MG63 (cell line): ENCODE measurements at places on chromosomes 2 and 18. TPM values are rescaled to one million over a fixed set of nuclear protein-coding genes. Genes with fewer than 3 reads are reported as not detected.

CYRIA gene
- 0.69 and 1.3 TPM in 2 replicates for total RNA-seq

RESP18 gene
- not detected in 2 replicates for total RNA-seq

HOXD3 gene
- 0.32 and 1.5 TPM in 2 replicates for total RNA-seq

SIX3 gene
- not detected in 2 replicates for total RNA-seq

LRPPRC gene
- total RNA-seq, result 105 and 137 TPM in 2 replicates

DCDC2C gene
- total RNA-seq, result not detected in 2 replicates

PLEK gene
- not detected in 2 replicates for total RNA-seq

LIMS3 gene
- total RNA-seq, result 0.26 and 1.9 TPM in 2 replicates

METAP1D gene
- 6.9 and 16.4 TPM in 2 replicates for total RNA-seq

ELOA2 gene
- total RNA-seq, result not detected in 2 replicates

LYG1 gene
- not detected in 2 replicates for total RNA-seq

RIT2 gene
- not detected in 2 replicates for total RNA-seq

MPPE1 gene
- total RNA-seq, result 29.6 and 39.0 TPM in 2 replicates

FAM210A gene
- total RNA-seq, result 15.7 and 20.0 TPM in 2 replicates

DES gene
- 3.8 and 22.6 TPM in 2 replicates for total RNA-seq

MAP3K19 gene
- total RNA-seq, result not detected in 2 replicates

DYSF gene
- 1.1 and 1.4 TPM in 2 replicates for total RNA-seq

CTAGE1 gene
- total RNA-seq, result not detected in 2 replicates

DNAJC5G gene
- not detected in 2 replicates for total RNA-seq

STAT4 gene
- 1.1 and 2.5 TPM in 2 replicates for total RNA-seq

HRH4 gene
- 0.16 TPM in 1 of 2 replicates, not detected in the other for total RNA-seq

CENPA gene
- 19.8 and 24.5 TPM in 2 replicates for total RNA-seq

XPO1 gene
- total RNA-seq, result 108 and 173 TPM in 2 replicates

NR4A2 gene
- total RNA-seq, result not detected in 2 replicates

KIF1A gene
- not detected in 2 replicates for total RNA-seq

FBXO41 gene
- 0.32 and 1.4 TPM in 2 replicates for total RNA-seq

PCGF1 gene
- total RNA-seq, result 23.9 and 24.4 TPM in 2 replicates

PID1 gene
- total RNA-seq, result 55.1 and 63.3 TPM in 2 replicates

CPO gene
- total RNA-seq, result not detected in 2 replicates

TPO gene
- total RNA-seq, result not detected in 2 replicates

STARD6 gene
- total RNA-seq, result 1.3 TPM in 1 of 2 replicates, not detected in the other

MOGAT1 gene
- total RNA-seq, result not detected in 2 replicates

RBM45 gene
- 19.1 and 29.3 TPM in 2 replicates for total RNA-seq

SF3B1 gene
- 122 and 337 TPM in 2 replicates for total RNA-seq

MATN3 gene
- total RNA-seq, result 0.15 and 0.76 TPM in 2 replicates

ZNF407 gene
- 3.7 and 4.4 TPM in 2 replicates for total RNA-seq

TTLL4 gene
- 0.69 and 4.5 TPM in 2 replicates for total RNA-seq

VIL1 gene
- total RNA-seq, result not detected in 2 replicates

NEU4 gene
- not detected in 2 replicates for total RNA-seq

UGT1A10 gene
- 0.27 and 0.33 TPM in 2 replicates for total RNA-seq

ANKRD53 gene
- not detected in 2 replicates for total RNA-seq

ZNF804A gene
- 0.76 and 3.6 TPM in 2 replicates for total RNA-seq

CHRND gene
- not detected in 2 replicates for total RNA-seq

KIF5C gene
- total RNA-seq, result 0.13 and 0.96 TPM in 2 replicates

GALNT5 gene
- total RNA-seq, result 3.1 and 4.8 TPM in 2 replicates

FTCDNL1 gene
- 1.8 TPM in 1 of 2 replicates, not detected in the other for total RNA-seq

UPP2 gene
- not detected in 2 replicates for total RNA-seq

C2orf66 gene
- not detected in 2 replicates for total RNA-seq

TTC32 gene
- total RNA-seq, result 6.0 and 11.5 TPM in 2 replicates

IL37 gene
- total RNA-seq, result 3.1 and 6.9 TPM in 2 replicates

RGPD3 gene
- total RNA-seq, result 0.07 TPM in 2 replicates

DPP4 gene
- total RNA-seq, result 0.53 and 0.76 TPM in 2 replicates

POTEI gene
- 0.10 and 0.13 TPM in 2 replicates for total RNA-seq

SCYGR6 gene
- total RNA-seq, result not detected in 2 replicates

KIAA2012 gene
- not detected in 2 replicates for total RNA-seq

SLC9A4 gene
- not detected in 2 replicates for total RNA-seq

MAP3K2 gene
- 10.6 and 32.9 TPM in 2 replicates for total RNA-seq

GCKR gene
- total RNA-seq, result not detected in 2 replicates
